ENCODE measurements at places on chromosomes 5 and 9.

GRCh38 chr5:88045931-88046461 lies 222.6 kb downstream of the TMEM161B start:
- no peak for DNase-seq

- no peak for DNase-seq
These were observed 31.0 kb downstream of the AFAP1L1 start for GRCh38 chr5:149302641-149303040.

- DNase-seq: no peak
These were observed 37.8 kb downstream of the OXCT1 start for GRCh38 chr5:41832430-41832829.

- DNase-seq: no peak
These were observed 33.3 kb upstream of the SPATA31D4 start for GRCh38 chr9:81894891-81895290.

GRCh38 chr5:141326088-141326854 lies 4.0 kb upstream of the PCDHGA1 start:
- peak; percentile 52 for DNase-seq

All from stimulated activated CD8-positive, alpha-beta memory T cell treated with anti-CD3 and anti-CD28 coated beads, Interleukin-7, amount 100 ng/mL, for 24 hours (primary cell).